ENCODE measurements at places on chromosomes 3 and 15. TPM values are rescaled to one million over a fixed set of nuclear protein-coding genes. Genes with fewer than 3 reads are reported as not detected.

- no peak overlapping the region for H3K4me3 ChIP-seq
- no peak for DNase-seq
- no peaks in the 10 kb centered on the region for H3K36me3 ChIP-seq
- peaks cover 22% of the 10 kb centered on the region for H3K4me1 ChIP-seq
These were observed 294.0 kb downstream of the UBE2E2 start for GRCh38 chr3:23497156-23497555.

DNA sequence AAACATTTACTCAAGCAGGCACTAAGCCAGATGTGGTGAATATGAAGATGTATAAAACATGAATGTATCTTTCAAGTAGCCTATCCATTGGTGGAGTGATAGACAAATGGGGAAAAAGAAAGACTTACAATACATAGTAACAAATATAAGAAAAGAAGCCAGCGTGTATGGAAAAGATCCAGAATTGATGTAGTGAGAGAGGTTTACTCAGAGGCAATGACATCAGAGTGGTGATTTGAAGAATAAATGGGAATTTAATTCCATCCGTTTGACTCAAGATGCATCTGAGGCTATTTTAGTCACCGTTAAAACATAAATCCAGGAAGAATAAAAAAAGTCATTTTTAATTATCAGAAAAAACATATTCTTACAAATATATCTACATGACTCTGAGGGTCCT lies 162.6 kb downstream of the IL1RAP start:
- no peak overlapping the region for H3K27ac ChIP-seq
- H3K4me3 ChIP-seq: no peak overlapping the region
- DNase-seq: no peak

GRCh38 chr3:194255252-194256039 lies 95.7 kb downstream of the CPN2 start:
- peak; percentile 70 for DNase-seq
- H3K36me3 ChIP-seq: no peaks in the 10 kb centered on the region
- H3K4me3 ChIP-seq: no peak overlapping the region
- H3K27me3 ChIP-seq: no peaks in the 10 kb centered on the region
- no peak overlapping the region for H3K27ac ChIP-seq

DNA sequence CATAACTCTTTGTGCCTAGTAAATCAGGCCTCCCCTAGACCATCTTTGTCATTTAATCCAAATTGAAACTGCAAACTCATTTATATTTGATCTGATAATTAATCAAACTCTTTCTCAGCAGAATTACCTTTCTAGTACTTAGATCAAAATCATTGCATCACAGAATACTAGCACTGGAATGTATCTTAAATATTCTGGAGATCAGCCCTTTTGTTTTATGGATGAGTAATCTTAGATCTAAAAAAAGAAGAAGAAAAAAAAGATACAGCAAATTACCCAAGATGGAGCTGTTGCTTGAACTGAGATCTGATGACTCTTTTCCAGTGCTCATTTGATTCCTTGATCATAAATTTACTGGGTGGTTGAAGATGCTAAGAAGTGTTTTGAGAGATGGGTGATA lies 47.9 kb downstream of the NAALADL2 start:
- no peaks in the 10 kb centered on the region for H3K27me3 ChIP-seq
- DNase-seq: no peak
- no peak overlapping the region for H3K4me3 ChIP-seq
- H3K4me1 ChIP-seq: no peaks in the 10 kb centered on the region
- H3K27ac ChIP-seq: no peak overlapping the region

- H3K4me1 ChIP-seq: no peaks in the 10 kb centered on the region
- no peaks in the 10 kb centered on the region for H3K27me3 ChIP-seq
- H3K36me3 ChIP-seq: no peaks in the 10 kb centered on the region
- DNase-seq: no peak
- H3K27ac ChIP-seq: peak overlapping the region; percentile 36
These were observed 86.3 kb downstream of the FAM81A start for GRCh38 chr15:59524331-59524731.

DNA sequence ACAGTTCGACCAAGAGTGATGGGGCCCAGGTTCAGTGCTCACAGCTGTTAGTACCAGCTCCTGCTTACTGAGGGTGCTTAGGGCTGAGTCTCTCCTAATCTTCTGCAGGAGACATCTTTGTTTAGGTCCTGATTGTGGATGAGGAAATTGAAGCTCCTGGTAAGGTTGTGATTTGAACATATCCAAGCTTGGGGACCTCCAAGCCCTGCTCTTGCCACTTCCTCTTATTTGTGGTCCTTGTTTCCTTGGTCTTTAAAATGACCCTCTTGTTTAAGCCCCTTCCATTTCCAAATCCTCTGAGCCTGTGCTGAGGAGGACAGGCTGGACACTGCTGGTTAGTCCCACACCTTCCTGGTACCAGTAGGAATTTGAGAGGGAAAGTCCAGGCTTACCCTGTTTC lies 87.0 kb downstream of the EEFSEC start:
- no peaks in the 10 kb centered on the region for H3K27me3 ChIP-seq
- H3K36me3 ChIP-seq: no peaks in the 10 kb centered on the region
- no peak overlapping the region for H3K27ac ChIP-seq

DNA sequence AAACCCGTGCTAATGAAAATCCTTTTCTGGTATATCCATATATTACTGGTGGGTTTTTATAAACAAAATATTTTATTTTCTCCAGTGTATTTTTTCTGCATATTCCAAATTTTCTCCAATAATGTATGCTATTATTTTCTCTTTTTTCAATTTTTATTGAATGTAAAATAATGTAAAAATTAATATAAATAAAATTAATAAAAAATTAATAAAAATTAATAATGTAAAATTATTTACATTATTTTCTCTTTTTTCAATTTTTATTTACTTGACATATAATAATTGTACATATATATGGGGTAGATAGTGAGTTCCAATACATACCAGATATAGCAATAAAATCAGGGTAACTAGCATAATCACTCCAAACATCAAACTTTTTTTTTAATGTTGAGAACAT lies 56.4 kb downstream of the OXSM start:
- DNase-seq: no peak
- no peaks in the 10 kb centered on the region for H3K4me1 ChIP-seq
- no peak overlapping the region for H3K4me3 ChIP-seq
- H3K27ac ChIP-seq: no peak overlapping the region
- no peaks in the 10 kb centered on the region for H3K36me3 ChIP-seq

GRCh38 chr15:75654201-75654907 lies 6.6 kb downstream of the SNX33 start:
- H3K27me3 ChIP-seq: no peaks in the 10 kb centered on the region
- no peak overlapping the region for H3K27ac ChIP-seq
- H3K36me3 ChIP-seq: no peaks in the 10 kb centered on the region
- DNase-seq: no peak
- H3K4me3 ChIP-seq: no peak overlapping the region
- peaks cover 22% of the 10 kb centered on the region for H3K4me1 ChIP-seq

GRCh38 chr15:47620960-47621681 lies 96.2 kb upstream of the SEMA6D start:
- H3K27ac ChIP-seq: no peak overlapping the region
- no peak for DNase-seq
- no peaks in the 10 kb centered on the region for H3K27me3 ChIP-seq
- H3K4me1 ChIP-seq: no peaks in the 10 kb centered on the region

GRCh38 chr3:177141899-177142646 lies 55.2 kb downstream of the TBL1XR1 start:
- no peaks in the 10 kb centered on the region for H3K27me3 ChIP-seq
- peaks cover 13% of the 10 kb centered on the region for H3K4me1 ChIP-seq
- H3K4me3 ChIP-seq: no peak overlapping the region

DNA sequence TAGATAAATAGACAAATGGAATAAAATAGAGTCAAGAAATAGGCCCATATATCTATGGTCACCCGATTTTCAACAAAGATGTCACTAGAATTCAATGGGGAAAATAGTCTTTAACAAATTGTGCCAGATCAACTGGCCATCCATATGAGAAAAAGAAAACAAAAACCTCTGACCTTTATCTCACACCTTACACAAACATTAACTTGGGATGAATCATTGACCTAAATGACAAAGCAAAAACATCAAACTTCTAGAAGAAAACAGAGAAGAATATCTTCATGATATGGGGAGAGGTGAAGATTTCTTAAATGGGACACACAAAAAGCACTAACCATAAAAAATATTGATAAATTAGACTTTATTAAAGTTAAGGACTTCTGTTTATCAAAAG lies 31.9 kb downstream of the ITGA11 start:
- no peaks in the 10 kb centered on the region for H3K36me3 ChIP-seq
- H3K27ac ChIP-seq: no peak overlapping the region
- DNase-seq: no peak
- H3K4me3 ChIP-seq: no peak overlapping the region
- no peaks in the 10 kb centered on the region for H3K27me3 ChIP-seq

DNA sequence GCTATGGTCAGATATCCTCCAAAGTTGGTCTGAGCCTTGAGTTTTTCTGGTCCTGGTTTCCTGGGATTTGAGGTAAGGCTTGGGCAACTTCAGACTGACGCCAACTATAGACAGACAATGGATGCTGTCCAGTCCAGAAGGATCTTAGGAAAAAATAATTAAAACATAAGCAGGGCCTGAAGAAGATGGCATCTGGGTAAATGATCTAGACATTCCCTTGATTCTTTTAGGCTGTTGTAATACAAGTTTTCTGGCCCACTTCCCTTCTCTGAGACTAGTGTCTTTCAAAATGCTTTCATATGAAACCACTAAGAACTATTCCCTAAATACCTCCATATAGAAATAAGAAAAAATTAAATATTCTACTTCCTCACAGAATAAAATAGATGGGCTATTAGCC lies 47.7 kb upstream of the PLXND1 start:
- H3K36me3 ChIP-seq: no peaks in the 10 kb centered on the region
- no peak overlapping the region for H3K27ac ChIP-seq
- no peaks in the 10 kb centered on the region for H3K27me3 ChIP-seq
- H3K4me3 ChIP-seq: no peak overlapping the region
- DNase-seq: no peak
- no peaks in the 10 kb centered on the region for H3K4me1 ChIP-seq

DNA sequence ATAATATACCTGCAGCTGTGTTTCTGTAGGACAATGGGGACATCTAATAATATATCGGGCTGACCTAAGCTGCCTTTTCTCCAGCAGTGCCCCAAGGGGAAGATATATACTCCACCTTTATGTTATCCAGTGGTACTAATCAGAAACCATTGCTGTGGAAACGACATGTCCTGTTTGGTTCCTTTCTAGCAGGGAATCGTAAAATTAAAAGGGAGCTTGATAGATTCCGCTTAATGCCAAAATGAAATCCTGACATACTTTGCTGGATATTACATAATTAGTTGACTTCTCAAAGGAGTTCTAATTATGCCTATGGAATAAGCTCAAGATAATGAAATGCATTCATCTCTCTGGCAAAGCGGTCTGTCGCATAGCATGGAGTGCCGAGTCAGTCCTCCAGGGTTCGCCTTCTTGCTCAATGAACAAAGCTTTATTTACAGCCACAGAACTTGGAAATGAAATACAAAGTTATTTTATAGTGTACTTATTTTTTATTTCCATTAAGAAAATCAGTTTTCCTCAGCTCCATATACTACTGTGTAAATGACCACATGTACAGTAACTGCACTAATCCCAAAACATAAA lies 262.8 kb downstream of the LRTM1 start:
- no peak for DNase-seq
- peaks cover 2% of the 10 kb centered on the region for H3K4me1 ChIP-seq
- H3K36me3 ChIP-seq: no peaks in the 10 kb centered on the region
- no peaks in the 10 kb centered on the region for H3K27me3 ChIP-seq

- no peak for DNase-seq
- no peaks in the 10 kb centered on the region for H3K36me3 ChIP-seq
- H3K27me3 ChIP-seq: no peaks in the 10 kb centered on the region
These were observed 81.8 kb downstream of the PLSCR2 start for GRCh38 chr3:146387566-146387965.

GRCh38 chr15:70351391-70351790 lies 253.7 kb upstream of the TLE3 start:
- peaks cover 43% of the 10 kb centered on the region for H3K27me3 ChIP-seq
- no peak overlapping the region for H3K27ac ChIP-seq
- DNase-seq: no peak
- H3K4me1 ChIP-seq: no peaks in the 10 kb centered on the region
- no peak overlapping the region for H3K4me3 ChIP-seq

DNA sequence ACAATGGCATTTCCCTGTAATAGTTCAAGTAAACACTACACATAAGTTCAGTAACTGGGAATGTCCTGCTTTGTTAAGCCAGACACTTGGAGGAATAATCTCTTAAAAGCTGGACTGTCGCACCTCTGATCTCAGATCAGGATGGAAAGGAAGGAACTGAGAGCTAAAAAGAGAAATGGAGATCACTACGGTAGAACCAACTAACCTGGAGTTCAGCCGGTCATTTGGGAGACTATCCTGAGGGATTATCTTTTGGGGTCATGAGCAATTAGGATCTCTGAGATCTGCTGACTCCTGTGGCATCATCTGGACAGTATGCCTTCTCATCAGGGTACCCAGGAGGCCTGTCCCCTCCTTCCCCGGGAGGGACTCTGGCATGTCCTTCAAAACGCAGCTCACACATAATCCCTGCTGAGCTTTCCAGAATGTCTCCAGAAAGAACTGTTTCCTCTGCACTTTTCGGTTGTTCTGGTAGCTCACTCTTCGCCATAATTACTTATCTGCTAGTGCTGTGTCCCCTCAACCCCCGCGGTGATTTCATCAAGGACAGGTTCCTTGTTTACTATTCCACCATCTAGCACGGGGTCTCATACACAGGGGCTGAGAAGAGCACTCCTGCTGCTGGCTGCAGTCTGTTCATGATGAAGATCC lies 115.6 kb downstream of the SENP2 start:
- no peaks in the 10 kb centered on the region for H3K27me3 ChIP-seq
- no peak for DNase-seq
- H3K36me3 ChIP-seq: no peaks in the 10 kb centered on the region
- peak overlapping the region; percentile 55 for H3K27ac ChIP-seq

The ADAMTS17 gene
- total RNA-seq: 5.5 TPM

The NPAP1 gene
- total RNA-seq: 0.28 TPM

The ATP8B4 gene
- not detected for total RNA-seq

The MORC1 gene
- total RNA-seq: not detected

The IL17RB gene
- total RNA-seq: 8.4 TPM

The RGMA gene
- total RNA-seq: 3.4 TPM

The DUOX1 gene
- 0.04 TPM for total RNA-seq

The CYP1A2 gene
- not detected for total RNA-seq
